Activated CD8-positive, alpha-beta memory T cell treated with anti-CD3 and anti-CD28 coated beads, Interleukin-2, amount 50 U/mL, for 4 hours (primary cell): ENCODE measurements at places on chromosomes 1 and 21.

DNA sequence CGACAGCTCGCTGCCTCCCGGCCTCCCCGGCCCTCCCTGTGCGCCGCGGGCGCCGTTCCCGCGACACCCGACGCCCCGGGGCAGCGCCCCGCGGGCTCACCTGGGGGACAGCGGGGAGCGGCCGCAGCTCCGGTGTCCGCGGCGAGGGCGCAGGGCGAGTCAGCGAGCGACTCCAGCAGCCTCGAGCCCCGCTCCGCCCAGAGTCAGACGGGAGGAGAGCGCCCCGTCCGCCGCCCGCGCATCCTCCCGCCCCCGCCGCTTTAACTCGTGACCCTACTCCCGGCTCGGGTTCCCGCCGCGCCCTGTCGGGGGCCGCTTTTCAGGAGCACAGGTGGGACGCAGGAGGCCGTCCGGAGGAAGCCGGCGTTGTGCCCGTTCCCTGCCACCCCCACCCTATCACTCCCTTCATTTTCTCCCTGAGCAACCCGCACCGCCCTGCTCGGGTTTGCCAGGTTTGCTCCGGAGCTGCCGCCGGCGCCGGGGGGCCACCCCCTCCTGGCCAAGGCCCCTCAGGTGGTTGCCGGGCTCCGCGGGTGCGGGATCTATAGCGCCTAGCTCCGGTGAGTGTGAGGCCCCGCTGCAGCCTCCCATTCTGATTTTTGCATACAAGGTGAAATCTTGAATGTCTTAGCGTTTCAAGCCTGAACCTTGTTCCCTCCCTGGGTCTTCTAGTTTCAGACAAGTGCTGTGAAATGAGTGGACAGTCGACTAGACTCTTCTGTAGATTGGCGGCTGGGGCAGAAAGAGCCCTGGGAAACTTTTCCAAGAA, at the start of gene MCOLN3:
Gene MCOLN3, minus strand, starts transcription at position 205 of the 769 bp plus-strand sequence. CDS start 3,140 bp downstream, outside the sequence.
- DNase-seq: peak; percentile 54

- no peak for DNase-seq
Observed at GRCh38 chr21:41888749-41889376, 9.7 kb upstream of the PRDM15 start.

DNA sequence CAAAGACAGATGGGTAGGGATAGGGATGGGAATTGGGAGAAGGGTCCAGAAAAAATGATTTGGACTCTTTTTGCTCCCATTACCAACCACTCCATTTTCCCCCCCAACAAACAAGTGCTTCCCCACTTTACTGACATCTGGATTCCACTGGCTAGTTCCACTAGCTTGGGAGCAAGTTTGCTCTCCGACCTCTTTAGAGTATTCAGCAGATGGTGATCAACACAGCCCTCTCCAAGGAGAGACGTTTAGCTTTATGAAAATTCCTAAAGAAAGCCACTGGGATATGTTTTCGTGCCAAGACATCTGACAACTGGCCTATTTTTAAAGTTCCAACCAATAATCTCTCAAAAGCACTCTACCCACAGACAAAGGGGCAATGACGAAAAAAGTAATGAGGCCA, 50.3 kb downstream of the ITPKB start:
- no peak for DNase-seq

GRCh38 chr21:32018381-32018780, 145.6 kb downstream of the HUNK start:
- no peak for DNase-seq

DNA sequence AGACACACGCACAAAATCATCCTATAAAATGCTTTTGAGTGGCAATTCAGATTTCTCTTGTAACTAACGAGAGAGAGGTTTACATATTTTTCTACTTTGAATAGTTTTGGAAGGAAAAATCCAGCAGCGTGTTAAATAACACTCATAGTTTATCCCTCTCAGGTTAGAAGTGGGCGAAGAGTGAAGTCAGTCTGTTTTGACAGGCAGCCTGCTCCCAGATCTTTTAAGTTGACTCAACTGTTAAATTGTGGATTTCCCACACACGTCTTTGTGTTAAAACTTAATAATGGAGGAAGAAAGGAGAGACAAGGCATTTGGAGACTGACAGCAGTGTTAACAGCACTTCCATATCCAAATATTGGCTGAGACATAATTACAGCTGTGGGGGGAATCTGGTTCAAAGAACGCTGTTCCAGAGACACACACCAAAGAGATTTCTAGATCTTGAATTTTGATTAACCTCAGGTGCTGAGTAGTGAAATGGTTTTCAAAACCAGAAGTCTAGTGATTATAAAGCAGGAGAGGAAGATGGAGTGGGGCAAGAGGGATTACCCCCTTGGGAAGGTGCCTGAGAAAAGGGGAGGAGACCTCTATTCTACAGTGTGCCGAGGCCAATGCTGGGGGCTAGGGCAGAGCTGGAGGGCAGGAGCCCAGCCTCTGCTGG, 2.7 kb downstream of the MAPKAPK2 start:
- DNase-seq: no peak

GRCh38 chr1:193030280-193030679, 28.9 kb downstream of the UCHL5 start:
- no peak for DNase-seq

DNA sequence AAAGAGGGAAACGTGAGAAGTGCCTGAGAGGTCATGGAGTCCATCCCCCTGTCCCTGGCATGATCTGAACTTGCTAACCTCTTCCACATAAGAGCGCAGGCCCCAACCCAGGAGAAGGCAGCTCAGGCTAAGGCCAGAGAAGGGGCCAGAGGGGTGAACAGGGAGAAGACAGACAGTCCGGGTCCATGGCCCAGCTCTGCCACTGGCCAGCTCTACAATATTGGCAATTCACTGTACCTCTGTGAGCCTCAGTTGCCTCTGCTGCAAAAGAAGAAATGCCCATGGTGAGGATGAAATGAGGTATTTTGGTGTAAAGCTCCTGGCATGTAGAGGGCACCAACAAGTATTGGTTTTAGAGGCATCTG, 72.3 kb downstream of the CAMK2N1 start:
- DNase-seq: no peak

DNA sequence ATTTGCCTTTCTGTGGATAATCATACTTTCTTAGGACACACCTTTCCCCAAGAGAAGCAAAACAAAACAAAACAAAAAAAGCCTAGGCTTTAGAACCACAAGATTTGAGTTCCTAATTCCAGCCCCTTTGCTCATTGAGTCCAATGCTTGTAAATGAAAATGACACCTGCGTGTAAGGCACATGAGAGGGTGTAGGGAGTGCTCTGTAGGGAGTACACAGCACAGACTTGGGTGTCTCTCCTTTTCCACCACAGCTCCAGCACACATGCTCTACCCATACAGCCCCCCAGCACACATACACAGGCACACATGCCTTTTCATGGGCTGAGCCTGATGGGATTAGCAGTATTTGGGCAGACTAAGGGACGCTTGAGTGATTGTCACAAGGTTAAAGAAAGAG, 9.2 kb upstream of the NGF start:
- DNase-seq: no peak

DNA sequence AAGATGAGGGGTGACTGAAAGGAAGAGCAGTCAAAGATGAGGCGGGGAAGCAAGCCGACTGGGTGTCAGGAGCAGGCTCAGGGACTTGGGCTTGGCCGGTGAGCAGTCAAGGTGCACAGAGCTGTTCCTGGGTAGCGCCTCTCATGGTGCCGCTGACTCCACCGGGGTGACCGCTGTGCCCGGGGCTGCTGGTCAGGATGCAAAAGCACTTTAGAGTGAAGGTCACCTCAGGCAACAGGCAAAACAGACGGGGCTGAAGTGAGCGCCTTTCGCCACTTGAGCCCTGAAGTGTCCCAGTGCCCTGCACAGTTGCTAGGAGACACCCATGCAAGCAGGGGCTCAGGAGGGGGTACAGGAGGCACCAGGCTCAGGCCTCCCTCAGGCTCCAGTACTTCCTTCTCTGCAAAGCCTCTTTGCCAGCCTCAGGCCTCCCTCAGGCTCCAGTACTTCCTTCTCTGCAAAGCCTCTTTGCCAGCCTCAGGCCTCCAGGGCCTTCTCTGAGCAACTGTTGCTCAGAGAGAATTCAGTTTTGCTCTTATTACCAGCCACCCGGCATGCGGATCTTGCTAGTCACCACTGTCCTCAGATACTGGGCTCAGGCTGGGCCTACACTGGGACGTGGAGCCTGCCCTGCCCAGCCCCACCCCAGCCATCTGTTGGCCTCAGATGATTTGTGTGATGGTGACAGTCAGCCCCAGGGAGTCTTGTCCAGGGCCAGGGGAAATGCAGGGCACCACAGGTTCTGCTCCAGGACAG, 99.7 kb upstream of the IRF2BP2 start:
- DNase-seq: no peak

DNA sequence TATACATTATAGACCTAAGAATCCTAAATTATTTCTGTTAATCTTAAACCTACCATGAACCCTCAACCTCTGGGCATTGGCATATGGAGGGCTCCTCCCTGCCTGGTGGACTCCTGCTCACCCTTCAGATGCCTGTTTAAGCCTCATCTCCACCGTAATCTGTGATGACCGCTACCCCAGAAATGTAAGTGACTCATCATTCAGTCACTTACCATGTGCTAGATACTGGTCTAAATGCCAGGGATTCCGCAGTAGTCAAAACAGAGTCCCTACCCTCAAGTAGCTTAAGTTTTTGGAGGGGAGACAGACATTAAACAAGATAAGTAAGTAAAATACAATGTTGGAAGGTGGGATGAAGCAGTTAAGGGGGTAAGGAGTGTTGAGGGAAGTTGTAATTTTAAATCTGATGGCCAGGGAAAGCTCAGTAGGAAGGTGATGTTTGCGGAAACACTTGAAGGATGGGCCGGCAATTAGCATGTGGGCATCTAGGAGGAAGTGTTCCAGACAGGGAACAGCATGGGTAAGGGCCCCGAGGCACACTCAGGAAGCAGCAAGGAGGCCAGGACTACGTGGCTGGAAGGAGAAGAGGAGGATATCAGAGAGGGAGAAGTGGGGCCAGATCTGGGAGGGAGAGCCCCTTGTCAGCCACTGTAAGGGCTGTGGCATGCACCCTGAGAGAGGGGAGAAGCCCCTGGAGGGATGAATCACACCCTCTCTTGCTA, 141.7 kb upstream of the HOOK1 start:
- DNase-seq: no peak

DNA sequence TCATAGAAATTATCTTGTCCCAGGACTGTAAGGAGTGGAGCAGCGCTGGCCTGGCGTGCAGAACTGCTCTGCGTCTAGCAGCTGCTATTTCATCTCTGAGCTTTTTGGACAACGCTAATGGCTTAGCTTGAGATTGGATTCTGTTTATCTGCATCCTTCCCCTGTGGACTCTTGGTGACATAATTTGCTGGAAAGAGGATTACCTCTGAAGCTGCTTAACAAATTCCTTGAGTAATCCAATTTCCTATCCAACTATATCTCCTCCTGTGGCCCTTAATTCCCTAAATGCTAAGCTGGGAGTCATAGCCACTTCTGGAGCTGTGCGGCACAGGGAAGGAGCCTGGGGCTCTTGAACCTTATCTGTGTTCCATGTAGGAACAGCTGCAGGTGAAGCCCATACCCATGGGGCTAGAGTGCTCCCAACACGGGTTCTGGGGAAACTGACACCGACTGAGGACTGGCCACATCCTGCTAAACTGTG, 43.2 kb downstream of the IL6R start:
- DNase-seq: no peak

- no peak for DNase-seq
Observed at GRCh38 chr1:108961752-108962486, 1.4 kb downstream of the CLCC1 start.

DNA sequence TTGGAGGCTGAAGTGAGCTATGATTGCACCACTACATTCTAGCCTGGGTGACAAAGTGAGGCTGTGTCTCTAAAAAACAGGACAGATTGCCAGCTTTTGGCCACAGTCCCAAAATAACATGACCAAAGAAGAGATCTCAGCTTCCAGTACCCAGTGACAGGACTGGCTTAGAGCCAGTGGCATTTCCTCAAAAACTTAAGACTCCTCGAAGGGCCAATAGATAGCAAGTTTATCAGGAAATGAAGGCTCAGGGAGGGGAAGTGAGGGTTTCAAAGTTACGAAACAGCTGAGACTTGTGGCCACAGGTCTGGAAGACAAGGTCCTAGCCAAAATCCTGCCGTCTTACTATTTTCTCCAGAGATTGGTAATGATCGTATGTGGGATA, 6.3 kb upstream of the TMEM39B start:
- no peak for DNase-seq

DNA sequence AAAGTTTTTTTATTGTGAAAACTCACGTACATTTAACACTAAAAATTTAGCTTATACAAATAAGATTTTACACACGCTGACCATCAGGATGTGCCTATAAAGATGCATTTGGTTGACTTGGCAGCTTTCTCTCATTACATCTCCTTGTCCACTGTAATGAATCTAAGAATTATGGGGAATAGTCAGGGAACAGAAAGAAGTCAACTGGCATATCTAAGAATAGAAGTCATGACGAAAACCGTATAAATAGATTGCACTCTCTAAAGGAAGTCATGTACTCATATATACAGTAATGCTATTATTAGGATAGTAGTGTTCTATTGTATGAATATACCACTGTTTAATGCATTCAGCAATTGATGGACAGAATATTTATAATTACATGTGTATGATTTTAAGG, 575.8 kb upstream of the B3GALT2 start:
- DNase-seq: no peak

- no peak for DNase-seq
Observed at GRCh38 chr21:32021319-32021994, 148.6 kb downstream of the HUNK start.

GRCh38 chr1:111696330-111696729, 42.9 kb downstream of the INKA2 start:
- DNase-seq: no peak

- no peak for DNase-seq
Observed at GRCh38 chr1:235317168-235317567, 10.8 kb downstream of the ARID4B start.

DNA sequence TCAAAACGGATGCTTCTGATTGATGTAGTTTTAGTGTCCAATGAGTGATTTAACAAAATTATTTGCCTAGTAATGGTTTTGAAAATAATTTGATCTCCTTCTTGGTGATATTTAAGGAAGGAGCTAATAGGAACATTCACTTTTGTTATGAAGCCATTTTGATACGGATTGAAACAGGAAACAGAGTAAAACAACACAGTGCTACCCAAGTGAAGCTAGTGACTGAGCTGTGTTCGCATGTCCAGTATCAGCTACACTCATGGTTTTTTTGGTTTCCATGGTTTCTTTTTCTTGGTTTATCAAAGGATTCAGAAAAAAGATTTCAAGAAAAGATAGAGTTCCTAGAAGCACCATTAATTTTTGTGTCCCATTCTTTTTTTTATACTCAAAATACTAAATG, 40.1 kb upstream of the PLEKHO1 start:
- DNase-seq: no peak

DNA sequence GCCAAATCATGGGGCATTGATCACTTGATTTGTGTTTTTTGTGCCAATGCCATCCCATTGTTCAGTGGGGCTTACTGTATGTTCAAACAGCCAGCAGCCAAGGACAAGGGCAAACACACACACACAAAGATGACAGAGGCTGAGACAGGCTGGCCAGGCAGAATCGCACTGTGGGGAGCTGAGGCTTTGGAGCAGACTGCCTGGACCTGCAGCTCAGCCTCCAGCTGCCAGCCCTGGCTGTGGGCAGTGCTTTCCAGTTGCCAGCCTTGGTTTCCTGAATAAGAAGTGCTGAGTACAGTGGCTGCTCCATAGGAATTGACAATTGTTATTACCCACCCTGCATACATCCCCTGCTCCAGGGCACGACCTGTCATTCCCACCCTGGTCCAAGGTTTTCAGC, 16.9 kb upstream of the PCP4 start:
- DNase-seq: no peak

- DNase-seq: no peak
Observed at GRCh38 chr1:214429951-214430770, 121.2 kb downstream of the PTPN14 start.

GRCh38 chr1:242208021-242208420, 209.1 kb upstream of the MAP1LC3C start:
- DNase-seq: no peak

GRCh38 chr1:55141295-55141893, 73.8 kb downstream of the USP24 start:
- no peak for DNase-seq
